HCT116 (cell line): ENCODE measurements at places on chromosomes 6 and 20.

DNA sequence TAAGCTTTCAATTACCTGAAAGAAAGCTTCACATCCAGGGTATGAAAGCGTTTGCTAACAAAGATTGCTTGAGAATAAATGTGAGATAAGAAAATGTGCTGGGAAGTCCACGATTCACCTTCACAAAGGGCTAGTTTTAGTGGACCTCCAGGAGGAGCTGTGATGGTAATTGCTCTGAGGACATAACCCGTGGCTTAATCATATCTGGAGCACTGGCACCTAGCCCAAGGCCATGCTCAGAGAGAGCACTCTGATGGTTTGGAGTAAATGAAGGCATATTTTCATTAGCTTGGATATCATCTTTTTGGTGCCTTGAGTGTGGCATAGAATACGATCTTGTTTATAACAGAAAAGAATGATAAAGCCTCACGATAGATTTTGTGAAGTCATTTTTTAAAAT lies 46.9 kb upstream of the BACH2 start:
- DNase-seq = peak; percentile 10

DNA sequence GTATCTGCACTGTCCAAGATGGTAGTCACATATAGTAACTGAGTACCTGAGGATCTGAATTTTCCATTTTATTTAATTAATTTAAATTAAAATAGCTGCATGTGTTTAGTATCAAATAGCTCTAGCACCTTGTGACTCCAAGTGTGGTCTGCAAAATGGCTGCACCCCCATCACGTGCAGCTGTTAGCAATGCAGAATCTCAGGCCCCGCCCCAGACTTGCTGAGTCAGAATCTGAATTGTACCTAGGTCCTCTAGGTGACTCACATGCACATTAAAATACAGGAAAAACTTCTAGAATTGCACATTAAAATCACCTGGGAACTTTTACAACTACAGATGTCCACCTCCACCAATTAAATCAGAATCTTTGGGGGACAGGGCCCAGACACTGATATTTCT lies 19.2 kb upstream of the FAM83C start:
- DNase-seq = peak; percentile 81

DNA sequence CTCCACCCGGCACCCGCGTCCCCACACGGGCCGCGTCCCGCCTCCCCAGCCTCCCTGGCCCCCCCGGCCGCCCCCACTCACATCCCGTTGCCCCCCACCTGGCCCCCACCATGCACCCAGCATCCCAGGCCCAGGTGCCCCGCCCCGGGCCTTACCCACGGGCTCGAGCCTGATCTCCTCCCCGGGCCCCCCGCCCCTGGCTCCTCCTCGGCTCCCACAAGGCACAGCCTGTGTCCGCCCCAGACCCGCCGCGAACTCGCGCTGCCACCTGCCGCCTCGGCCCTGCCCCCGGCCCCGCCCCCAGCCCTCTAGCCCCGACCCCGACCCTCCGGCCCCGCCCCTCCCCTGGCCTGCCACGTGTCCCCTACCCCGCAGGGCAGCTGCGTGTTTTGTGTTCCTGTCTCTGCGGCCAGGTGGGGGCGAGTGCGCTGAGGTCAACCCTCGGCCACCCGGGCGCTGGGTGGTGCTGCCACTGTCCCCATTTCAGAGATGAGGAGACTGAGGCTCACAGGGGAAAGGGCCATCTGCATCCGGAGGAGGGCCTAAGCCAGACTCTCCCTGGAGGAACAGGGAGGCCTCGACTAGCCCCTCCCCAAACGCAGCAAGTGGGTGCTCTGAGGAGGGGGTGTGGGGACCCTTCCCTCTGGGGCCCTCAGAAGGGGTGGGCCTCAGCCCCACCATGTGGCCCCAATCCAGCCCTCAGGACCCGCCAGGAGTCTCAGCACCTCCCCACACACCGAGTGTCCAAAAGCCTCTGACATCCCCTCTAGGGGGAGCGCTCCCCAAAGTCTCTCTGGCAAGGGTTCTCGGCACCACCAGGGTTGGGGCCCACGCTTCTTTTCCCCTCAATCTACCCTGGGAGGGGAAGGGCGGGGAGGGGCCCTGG lies 99.8 kb downstream of the TAF4 start:
- no peak for DNase-seq

GRCh38 chr20:13486694-13487093 lies 152.0 kb downstream of the TASP1 start:
- DNase-seq = no peak

DNA sequence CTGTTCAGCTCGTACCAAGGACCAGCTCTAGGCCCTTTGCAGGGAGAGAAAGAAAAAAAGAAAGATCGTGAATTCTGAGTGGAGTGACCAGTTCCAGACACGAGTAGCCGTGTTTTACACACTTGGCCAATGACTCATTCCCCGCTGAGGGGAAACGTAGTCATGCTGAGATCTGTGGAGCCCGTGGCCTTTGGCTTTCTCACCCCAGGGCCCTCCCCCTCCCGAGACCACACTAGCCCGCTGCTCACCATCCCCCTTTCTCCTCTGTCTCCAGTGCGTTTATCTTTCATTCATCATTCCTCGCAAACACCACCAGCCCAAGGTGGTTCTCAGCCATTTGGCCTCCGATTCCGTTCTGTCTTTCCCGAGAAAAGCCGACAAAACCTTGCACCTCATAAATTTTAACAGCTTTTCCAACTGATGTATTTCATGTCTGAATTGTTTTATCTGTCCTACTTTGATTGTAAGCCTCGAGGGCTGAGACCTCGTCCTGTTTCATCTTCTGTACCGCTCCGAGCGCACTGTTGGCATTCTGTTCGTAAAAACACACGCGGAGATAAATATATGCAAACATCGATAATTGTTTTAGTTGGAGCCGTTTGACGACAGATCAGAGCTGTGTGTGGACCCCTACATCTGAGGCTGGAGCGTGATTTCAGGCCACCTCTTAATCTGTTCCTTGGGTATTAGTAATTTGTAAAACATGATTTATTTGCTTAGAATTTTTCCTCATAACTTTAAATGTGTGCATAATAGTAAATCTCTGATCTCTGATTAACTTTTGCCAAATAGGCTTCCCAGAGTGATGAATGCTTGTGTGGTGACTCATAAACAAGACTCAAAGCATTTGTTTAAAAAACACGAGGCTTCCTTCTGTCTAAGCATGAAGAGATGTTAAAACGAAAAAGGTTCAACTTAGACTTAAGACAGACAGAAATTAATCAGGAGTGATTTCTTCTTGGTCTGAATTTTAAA lies 336.6 kb downstream of the CDH4 start:
- DNase-seq = no peak

DNA sequence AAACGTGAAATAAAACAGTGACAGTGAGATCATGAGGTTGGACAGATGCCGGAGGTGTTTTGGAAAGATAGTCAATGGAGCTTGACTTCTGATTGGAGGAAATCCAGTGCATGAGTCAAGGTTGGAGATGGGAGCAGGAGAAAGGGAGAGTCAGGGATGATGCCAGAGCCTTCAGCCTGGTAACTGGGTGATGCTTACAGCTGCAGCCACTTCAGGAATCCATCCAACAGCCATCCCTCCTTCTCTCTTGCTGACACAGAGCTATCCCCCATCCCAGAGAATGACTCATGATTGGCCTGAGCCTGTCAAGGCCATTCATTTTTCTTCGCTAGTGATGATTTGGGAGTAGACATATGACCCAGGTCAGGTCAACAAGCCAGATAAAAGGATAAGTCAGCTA lies 112.8 kb downstream of the SAMD5 start:
- no peak for DNase-seq

- no peak for DNase-seq
Observed at GRCh38 chr6:52136934-52137467, 49.2 kb upstream of the IL17A start.

DNA sequence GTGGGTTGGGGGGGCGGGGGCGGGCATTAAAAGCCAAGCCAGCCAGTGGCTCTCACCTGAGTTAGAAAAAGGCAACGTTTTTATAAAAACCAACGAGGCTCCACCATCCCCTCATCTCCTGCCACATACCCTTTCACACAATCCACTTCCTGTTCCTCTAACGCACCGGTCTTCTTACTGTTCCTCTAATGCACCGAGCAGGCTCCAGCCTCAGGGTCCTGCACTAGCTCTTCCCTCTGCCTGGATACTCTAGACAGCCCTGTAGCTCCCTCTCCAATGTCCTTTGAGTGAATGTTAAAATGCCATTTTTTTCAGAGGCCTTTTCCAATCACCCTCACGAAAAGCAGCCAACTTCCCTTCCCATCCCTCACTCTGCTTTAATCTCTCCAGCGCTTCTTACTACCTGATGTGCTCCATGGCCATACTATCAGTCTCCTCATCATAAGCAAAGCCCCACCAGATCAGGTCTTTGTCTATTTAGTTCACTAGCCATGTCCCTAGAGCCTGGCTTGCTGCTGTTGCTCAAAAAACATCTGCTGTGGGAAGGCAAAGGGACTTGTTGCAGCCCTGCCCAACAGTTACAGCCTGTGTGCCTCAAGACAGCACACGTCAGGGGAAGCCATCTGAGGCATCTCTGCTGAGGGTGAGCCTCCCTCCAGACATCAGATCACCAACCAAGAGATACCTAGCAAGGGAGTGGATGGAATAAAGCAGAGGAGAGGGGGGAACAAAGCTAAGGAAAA lies 3.9 kb downstream of the FKBP1A start:
- DNase-seq = no peak

GRCh38 chr20:48831718-48832404 lies 4.1 kb upstream of the PREX1 start:
- DNase-seq = no peak

DNA sequence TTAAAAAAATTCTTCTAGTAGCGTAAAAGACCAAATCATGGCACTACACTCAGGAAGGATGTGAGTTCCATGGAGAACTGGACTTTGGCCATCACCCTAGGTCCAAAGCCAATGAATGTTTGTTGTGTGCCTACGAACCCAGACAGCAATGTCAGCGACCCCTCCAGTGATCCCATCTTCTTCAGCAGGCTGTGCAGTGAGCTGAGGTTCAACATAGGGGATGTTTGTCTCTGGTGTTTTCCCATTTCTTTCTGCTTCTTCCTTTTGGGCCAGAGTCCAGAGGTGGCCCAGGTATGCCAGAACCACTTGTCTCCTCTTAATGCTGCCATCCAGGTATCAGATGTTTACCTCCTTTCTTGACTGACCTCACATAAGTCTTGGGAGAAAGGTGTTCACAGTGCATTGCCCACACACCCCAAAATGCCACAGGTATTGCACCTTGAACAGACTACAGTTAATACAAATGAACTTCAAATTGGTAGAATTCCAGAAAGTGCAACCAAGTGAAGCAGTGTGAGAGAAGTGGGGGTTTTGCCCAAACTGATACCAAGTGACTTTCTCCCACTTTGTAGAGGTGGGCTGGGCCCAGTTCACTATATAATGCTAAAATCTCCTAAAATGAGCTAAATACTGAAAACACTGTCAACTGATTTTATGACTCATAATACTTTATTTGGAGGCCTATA lies 14.1 kb downstream of the KIZ start:
- DNase-seq = no peak

- DNase-seq = no peak
Observed at GRCh38 chr6:47377971-47378370, 68.3 kb upstream of the TNFRSF21 start.

DNA sequence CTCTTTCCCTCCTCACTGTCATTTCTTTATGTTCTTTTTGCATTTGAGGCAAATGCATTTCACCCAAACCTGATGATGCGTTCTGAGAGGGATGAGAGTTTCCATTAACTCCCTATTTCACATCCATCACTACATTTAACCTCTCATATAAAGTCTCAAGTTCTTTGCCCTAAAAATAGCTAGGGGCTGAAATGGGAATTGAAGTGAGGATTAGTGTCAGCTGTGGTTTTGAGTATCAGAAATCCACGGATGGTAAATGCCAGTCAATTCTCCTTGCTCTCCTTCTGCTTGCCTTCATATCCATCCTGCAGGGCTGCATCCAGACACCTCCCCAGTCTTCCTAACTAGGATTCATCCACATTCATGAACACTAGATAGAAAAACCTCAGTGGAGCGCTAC lies 10.0 kb upstream of the DTNBP1 start:
- no peak for DNase-seq
